Central memory CD4-positive, alpha-beta T cell (primary cell): ENCODE measurements at places on chromosomes 3 and 15.

- no peak for DNase-seq
Measured at GRCh38 chr3:8882171-8882593, 81.1 kb downstream of the RAD18 start.

- DNase-seq = no peak
Measured at GRCh38 chr15:81052046-81052445, 51.3 kb downstream of the TLNRD1 start.

DNA sequence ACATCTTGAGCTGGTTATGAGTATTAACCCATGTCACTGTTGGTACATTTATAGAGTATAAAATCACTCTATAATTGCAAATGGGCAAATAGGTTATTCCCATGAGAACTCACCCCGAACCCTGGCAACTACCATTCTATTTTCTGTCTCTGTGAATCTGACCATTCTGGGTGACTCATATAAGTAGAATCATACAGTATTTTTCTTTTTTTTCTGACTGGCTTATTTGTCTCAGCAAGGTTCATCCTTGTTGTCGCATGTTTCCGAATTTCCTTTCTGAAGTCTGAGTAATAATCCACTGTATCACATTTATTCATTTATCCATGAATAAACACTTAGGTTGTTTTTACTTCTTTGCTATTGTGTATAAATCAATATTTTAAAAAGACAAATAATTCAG, 59.9 kb upstream of the CHRM5 start:
- DNase-seq = no peak

GRCh38 chr15:74505837-74506514, 35.0 kb upstream of the ARID3B start:
- DNase-seq = no peak

- no peak for DNase-seq
Measured at GRCh38 chr15:41980654-41981323, 8.4 kb upstream of the EHD4 start.

- DNase-seq = no peak
Measured at GRCh38 chr15:41333026-41333562, 413 bp downstream of the NUSAP1 start.

- DNase-seq = no peak
Measured at GRCh38 chr3:112777811-112778210, 68.9 kb downstream of the CD200R1L start.

DNA sequence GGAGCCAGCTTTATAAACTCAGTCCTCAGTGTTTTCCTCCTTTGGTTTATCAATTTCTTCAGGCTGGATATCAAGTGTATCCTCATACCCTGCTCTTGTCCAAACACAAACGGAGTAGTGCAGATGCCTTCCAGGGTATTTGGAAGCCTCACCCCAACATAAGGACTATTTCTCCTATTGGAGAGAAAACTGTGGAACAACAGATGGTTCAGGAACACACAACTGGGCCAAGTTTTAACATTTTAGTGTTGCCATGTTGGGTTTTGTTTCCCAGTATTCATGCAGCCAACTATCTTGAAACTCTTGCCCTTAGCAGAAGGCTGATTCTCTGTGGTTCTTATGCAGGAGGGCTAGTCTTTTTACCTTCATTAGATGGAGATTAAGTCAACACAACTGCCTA, 398.1 kb downstream of the GABRB3 start:
- DNase-seq = no peak

GRCh38 chr3:11641683-11642430, 1.9 kb downstream of the VGLL4 start:
- peak; percentile 41 for DNase-seq

GRCh38 chr15:99605490-99605931, 39.7 kb downstream of the MEF2A start:
- DNase-seq = no peak

DNA sequence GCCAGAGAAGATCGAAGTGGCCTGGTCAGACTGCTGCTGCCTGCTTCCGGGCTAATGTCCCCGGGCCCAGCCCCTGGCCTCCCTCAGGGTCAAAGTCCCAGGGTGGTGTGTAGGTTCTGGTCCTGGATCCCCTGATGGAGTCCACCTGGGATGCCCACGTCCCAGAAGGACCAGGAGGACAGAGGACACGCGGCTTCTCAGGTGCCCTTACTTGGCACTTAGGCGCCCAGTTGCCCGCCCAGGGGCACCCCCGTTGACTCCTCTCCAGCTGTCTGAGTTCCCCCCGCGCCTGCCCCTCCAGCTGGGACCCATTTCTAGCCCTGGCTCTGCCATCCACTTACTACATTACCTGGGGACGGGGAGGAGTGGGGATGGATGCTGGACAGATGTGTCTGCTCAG, 44.6 kb downstream of the LINGO1 start:
- no peak for DNase-seq

DNA sequence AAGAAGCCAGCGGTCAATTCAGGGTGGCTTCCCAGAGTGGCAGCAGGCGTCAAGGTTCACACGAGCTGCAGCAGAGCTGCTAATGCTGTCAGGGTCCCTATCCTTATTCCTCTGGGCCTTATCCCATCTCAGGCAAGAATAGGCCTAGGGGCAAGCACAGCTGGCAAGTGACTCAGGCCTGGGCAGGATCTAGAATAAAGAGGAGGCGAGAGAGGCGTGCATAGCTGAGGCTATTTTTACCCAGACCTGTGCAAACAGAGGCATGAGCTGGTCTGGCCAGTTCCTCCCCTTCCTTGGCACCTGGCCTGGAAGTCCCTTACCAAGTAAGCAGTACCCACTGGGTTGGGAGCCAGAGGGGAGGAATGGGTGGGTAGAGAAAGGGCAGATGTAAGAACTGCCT, 12.2 kb upstream of the VIPR1 start:
- DNase-seq = no peak

DNA sequence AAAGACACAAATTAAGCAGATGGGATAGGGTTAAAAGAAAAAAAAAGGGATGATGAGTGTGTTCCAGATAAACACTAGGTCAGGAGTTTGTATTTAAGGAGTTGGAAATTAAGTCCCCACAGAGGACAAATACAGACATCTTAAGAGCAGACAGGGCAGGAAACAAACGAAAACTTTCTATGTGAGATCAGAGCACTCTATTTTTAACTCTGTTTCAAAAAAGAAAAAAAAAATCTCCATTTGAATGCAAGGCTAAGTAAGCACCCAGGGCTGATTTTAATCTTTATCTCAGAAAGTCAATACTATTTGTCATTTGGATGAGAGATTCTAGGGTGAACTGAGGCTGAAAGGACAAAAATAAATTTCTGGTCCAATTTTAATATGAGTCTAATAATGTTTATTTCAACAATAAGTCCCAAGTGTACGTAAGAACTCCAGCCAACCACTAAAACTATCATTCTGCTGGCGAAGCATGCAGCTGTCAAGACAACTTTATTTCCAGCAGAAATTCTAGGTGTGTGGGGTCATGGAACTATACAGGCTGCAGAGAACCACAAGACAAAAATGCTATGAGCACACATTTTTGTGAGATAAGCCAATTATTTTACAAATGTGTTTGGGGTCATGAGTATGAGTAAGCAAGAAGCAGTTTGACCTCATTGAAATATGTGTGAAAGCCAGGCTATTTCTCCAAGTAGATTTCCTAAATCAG, 186.1 kb downstream of the FMN1 start:
- DNase-seq = no peak

DNA sequence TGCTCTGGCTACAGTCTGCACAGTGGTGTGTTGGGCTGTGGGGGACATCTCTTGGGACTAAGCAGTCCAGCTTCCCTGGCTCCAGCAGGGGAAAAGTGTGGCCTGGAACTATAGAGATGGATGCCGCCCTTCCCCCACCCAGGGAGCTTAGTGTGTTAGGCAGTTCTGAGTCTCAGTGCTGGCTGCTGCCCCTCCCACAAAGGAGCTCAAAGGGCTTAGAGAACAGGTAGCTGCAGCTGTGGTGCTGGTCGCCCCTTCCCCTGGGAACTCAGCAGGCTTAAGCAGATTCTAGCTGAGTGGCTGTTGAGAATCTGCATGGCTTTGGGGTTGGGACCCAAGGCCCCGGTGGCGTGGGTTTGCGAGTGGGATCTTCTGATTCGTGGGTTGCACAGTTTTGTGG, 190.8 kb downstream of the PDCD6IP start:
- DNase-seq = no peak

DNA sequence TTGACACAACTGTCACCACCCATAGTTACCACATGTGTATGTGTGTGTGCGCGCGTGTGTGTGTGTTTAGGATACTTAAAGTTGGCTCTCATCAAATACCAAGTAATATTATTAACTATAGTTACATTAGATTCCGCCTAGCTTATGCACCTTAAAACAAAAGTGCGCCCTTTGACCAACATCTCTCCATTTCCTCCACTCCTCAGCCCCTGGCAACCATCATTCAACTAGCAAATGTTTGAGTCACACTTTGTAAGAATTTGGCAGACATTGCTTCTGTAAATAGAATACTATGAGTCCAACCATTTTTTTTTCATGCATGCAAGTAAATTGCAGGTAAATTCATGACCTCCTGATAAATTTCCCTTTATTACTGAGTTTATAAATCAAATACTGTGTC, 169.3 kb downstream of the GBE1 start:
- DNase-seq = no peak

DNA sequence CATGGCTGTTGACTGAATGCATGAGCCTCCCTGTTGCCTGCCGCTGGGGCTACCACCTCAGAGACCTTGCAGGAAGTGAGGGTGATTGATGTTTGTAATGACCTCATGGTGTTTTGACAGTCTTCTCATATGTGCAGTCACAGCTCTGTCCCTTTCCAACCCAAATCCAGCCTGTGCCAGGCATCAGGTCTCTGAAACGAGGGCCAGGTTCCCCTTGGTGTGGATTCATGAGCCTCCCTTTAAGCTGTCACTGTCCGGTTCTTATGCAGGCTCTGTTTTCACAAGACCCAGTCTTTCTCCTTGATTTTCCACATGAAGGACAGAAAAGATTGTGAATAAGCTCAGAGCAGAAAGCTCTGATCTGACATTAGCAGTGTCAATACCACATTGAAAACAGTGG, 43.1 kb downstream of the CEMIP start:
- no peak for DNase-seq

DNA sequence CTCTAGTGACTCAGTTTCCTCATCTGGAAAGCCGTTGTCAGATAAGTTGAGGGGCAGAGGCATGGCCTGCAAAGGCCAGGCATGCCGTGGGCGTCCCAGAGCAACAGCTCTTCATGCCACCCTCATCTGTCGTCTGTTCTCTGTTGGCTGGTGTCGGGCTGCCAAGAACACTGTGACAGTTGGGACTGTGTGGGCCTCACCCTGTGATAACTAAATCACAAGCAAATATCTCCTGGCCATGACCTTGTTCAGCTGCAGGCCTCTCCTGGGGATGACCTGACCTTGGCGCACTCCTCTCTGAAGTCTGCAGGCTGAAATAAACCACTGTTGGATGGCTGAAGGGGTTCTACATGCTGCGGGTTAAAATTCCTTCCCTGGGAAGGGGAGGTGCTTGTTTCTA, 145.9 kb downstream of the SHQ1 start:
- no peak for DNase-seq

GRCh38 chr15:75232252-75232813, 25.8 kb upstream of the GOLGA6C start:
- no peak for DNase-seq

GRCh38 chr15:66658044-66658443, 44.0 kb upstream of the SMAD6 start:
- DNase-seq = no peak

GRCh38 chr3:177528306-177529070, 331.2 kb upstream of the TBL1XR1 start:
- no peak for DNase-seq

GRCh38 chr3:149336925-149337324, 3.5 kb upstream of the TM4SF18 start:
- no peak for DNase-seq

DNA sequence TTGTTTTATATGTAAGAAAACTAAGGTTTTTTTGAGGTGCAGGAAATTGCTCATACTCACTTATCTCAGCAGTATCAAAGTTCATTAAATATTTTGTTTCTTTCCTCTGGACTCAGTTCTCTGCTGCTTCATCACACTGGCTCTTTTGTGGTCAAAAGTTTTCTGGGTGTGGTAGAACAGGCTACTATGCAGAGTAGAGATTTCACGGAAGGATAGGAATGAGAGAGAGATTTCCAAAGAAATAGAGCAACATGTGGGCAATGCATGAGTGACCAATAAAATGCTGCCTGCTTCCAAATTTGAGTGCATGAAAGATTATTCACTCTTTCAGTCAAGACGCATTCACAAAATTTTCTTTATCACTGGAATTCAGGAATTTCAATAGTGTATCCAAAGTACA, 577.3 kb upstream of the SEMA6D start:
- no peak for DNase-seq

DNA sequence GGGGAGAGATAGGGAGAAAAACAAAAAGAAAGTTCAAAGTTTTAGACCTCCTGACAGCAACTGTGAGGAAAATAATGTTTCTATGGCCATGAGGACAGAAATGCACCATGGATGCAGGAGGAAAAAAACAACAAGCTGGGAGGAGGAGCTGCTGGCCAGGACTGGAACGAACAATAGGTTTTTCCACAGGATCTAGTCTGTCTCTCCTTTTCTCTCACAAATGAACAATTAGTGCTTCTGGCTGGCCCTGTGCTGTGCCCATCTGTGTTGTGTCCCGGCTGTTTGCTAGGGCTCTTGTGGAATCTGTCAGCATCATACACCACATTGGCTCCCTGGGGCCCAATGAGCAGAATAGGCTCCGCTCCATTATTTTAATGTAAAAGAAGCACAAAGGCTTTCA, 15.2 kb downstream of the GK5 start:
- no peak for DNase-seq

DNA sequence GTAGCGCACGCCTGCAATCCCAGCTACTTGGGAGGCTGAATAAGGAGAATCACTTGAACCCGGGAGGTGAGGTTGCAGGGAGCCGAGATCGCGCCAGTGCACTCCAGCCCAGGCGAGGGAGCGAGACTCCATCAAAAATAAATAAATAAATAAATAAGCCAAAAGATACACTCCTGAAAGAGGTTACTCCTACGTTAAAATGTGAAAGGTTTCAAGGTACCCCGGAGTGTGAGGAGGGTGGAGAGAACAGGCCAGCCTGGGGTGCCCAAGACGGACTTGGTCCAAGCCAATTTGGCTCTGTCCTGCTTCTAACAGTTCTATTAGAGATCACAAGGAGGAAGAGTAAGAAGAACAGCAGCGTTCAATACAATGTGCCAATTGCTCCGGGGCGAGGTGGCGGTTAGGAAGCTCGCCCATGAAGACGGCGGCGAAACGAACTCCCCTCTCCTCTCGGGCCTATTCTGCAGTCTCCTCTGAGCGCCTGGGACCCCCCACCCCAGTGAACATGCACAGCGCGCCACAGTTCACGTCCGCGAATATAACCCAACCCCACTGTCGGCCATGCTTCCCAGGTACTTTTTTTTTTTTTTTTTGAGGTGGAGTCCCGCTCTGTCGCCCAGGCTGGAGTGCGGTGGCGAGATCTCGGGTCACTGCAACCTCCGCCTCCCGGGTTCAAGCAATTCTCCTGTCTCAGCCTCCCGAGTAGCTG, 942 bp downstream of the ELP6 start:
- no peak for DNase-seq

- no peak for DNase-seq
Measured at GRCh38 chr3:156682501-156682900, 8.1 kb downstream of the TIPARP start.
